Stimulated activated CD8-positive, alpha-beta memory T cell treated with anti-CD3 and anti-CD28 coated beads, Interleukin-7, amount 100 ng/mL, for 1 hour (primary cell): ENCODE measurements at places on chromosomes 7 and 10.
A peak's percentile ranks its signal among the peaks of the same experiment; 100 is the strongest.

GRCh38 chr10:101779544-101780186 lies 3.6 kb downstream of the NPM3 start:
- DNase-seq, result peak; percentile 63

DNA sequence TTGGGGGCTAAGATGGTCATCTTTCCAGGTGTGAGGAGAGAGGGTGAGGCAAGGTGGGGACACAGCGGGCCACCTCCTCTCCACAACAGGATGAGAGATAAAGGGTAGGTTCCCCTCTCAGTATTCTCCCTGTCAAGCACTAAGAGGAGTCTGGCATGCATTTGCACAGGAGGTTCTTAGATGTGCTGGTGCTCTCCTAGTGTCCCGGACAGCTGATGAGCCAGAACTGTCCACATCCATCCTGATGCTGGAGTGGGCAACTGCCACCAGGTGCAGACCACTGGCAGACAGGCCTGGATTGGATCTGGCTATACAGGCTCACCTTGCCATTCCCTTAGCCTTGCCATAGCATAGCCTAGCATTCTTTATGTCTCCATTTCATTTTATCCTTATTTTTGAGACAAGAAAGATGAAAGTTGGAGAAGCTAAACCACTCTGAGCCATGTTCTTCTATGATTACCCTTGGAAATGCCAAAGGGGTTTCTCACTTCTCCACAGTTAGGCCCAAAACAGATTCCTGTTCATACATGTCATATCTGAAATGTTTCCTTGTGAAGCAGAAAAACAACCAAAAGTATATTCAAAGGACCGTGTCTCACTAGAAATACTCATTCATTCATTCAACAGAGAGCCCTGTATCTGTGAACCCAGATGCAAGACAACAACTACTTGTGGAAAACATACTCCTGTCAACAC lies 48.8 kb upstream of the ANTXRL start:
- no peak for DNase-seq

GRCh38 chr7:140016540-140016939 lies 46.2 kb downstream of the PARP12 start:
- DNase-seq, result no peak

- DNase-seq, result no peak
These were observed 231.7 kb downstream of the SKIDA1 start for GRCh38 chr10:21293518-21294356.

DNA sequence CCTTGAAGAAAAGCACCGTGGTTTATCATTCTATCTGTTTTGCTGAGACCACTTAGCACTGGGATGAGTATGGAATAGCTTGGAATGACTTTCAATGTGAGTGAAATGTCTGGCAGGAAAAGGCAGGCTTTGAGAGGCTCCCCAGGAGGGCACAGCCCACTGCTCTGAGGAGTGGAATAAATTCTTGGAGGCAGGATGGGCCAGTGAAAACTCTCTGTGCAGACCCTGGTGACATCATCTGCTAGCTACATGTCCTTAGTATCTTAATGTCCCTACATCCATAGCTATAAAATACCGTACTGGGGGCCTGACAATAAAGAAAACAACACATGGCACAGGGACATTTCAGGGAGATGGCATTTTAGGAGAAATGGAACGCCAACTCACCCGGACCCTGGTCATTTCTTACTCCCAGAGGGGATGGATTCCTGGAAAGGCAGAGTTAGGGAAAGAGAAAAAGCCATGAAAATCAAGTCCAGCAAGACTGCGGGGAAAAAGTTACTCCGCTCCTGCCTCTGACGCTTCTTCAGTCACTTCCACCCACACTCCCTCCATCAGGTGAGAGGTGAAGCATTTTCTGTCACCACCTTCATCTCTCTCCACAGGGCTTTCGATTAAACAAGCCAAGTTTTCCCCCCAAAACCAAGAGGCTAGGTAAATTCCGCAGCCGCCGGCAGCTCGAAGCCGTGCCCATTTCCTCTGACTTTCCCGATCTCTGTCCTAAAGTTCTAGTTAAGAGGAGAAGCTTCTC lies 991 bp downstream of the ZNF239 start:
- DNase-seq, result no peak

- no peak for DNase-seq
These were observed 583.5 kb downstream of the PARD3 start for GRCh38 chr10:34231441-34232180.

GRCh38 chr10:4684434-4684833 lies 141.6 kb upstream of the AKR1E2 start:
- no peak for DNase-seq

- no peak for DNase-seq
These were observed 469.4 kb downstream of the KCNMA1 start for GRCh38 chr10:77168161-77168560.

DNA sequence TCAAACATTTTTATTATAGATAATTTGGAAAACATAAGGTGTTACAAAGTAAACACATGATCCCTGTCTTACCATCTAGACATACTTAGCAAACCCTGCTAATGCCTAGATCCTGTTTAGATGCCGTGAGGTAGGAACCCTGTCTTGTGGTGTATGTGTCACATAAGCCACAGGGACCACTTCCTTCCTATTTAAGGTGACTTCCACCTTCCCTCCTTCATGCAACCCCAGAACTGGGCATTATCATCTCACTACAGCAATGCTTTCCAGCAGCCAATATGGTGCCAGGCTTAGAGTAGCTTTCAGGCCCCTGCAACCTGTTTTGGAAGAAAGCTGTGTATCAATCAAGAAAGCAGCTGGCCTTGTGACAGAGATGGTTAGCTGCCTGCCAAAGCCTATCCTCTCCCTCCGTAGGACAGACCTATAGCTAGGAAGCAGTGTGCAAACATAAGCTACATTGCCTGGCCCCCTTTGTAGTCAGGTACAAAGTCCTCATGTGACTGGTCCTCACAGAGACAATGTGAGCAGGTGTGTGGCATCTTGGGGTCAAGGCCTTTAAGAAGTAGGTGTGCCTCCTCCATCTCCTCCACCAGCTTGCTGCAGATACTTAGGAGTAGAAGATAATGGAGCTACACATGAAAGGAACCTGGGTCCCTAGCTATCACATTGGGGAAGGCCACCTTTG lies 146.8 kb downstream of the SPAG6 start:
- DNase-seq, result no peak

DNA sequence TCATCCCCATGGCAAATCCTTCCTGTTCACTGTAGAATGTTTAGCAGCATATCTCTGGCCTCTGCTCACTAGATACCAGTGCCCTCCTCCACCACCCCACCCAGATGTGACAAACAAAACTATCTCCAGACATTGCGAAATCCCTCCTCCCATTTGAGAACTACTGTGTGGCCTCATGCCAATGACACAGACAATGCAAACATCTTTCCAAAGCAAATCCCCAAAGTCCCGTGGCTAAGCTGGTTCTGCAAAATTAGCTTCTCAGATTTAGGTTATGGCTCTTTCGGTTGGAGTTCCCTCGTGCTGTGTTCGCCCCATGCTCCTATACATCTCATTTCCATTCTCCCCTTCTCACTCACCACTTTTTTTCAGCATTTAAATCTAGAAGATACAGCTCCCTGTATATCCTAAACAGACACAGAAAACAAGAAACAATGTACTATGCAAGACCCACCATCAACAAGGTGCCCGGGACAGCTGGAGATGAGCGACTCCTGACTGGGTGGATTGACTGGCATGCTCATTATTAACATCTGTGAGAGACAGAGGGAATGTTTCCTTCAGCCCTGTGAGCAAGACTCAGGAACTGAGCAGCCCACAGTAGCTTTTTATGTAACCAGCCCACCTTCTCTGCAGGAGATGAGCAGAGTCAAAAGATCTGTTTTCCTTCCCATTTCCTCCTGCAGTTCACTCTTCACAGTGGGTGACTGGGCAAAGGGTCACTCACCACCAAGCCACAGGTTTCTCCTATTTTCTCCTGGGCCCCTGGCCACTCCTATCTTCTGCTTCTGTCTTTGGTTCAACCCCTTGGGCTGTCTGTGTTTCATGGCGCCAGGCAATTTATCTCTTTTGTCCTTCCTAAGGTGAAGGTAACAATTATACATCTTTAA lies 225.7 kb upstream of the AOAH start:
- DNase-seq, result no peak

DNA sequence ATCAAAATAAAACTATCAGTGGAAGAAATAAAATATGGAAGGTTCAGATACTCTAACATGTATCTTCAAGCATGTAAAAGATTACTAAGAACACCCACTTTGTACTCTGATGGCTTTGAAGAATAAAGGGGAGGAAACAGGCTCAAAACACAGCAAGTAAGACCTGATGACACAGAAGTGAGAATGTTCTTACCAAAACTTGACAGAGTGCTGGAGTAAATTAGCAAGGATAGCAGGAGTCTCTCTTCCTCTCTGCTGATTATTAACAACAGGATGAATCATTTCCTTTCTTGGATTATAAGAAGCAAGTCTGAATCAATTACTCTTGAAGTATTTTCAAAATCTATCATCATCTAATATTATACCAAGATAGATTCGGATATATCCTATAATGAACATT lies 47.5 kb downstream of the GLI3 start:
- no peak for DNase-seq

GRCh38 chr10:86942441-86943315 lies 14.7 kb downstream of the MMRN2 start:
- DNase-seq, result no peak

GRCh38 chr7:107002529-107002998 lies 41.9 kb upstream of the PRKAR2B start:
- DNase-seq, result no peak

GRCh38 chr10:79372871-79373270 lies 25.6 kb downstream of the PPIF start:
- no peak for DNase-seq

DNA sequence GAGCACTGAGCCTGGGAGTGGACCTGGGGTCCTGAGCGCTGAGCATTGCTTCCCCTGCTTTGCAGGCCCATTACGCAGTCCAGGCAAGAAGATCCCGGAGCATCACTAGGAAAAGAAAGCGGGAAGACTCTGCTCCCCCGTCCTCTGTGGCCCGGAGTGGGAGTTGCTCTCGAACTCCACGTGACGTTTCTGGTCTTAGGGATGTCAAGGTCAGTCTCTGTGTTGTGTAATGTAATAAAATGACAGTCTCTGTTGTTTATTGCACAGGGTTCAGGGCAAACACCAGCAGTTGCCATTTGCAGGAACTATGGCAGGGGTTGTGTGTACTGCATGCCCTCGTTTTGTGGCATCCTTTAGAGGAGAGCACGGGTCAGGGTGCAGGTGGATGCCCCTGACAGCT lies 10.0 kb downstream of the IDI2 start:
- DNase-seq, result no peak

- no peak for DNase-seq
These were observed 67.3 kb upstream of the UCN3 start for GRCh38 chr10:5297466-5297865.

GRCh38 chr10:17878896-17879295 lies 69.7 kb downstream of the MRC1 start:
- DNase-seq, result no peak

DNA sequence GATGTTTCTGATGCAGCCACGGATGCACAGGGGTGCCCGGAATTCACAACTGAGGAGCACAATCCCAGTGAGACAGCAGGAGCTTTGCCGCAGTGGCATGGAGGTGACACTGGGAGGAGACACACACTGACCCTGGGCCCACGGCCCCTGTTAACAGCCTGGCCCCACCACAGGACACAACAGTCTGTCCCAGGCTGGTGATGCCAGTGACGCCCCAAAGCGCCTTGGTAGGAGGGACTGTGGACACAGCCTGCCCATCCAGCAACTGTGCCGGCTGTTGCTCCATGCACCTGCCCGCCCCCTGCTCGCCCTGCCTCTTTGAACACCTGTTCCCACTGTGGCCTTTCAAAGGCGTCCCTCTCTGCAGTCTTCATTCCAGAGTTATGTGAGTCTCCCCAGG lies 49.8 kb downstream of the KLF6 start:
- no peak for DNase-seq

GRCh38 chr7:8190119-8190895 lies 71.7 kb downstream of the ICA1 start:
- no peak for DNase-seq

DNA sequence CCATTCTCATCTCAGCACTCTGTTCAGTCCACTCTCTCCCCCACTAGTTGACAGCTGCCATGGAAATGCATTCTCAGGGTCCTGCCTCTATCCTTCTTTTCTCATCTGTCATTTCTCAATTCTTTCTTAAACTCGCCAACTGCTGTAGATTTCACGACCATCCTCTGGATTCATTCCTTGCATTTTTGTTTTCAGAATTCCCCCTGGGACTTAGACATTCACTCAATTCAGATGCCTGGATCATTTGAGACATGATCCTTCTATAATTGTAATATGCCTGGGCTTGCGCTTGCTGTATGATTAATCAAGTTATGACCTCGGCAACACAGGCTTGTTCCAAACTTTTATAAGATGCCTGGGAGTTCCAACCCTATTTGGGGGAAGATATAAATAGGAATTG lies 104.5 kb downstream of the RAB11FIP2 start:
- no peak for DNase-seq

- no peak for DNase-seq
These were observed 386.9 kb upstream of the CELF2 start for GRCh38 chr10:10630782-10631181.

GRCh38 chr10:24574578-24575155 lies 149.0 kb downstream of the ARHGAP21 start:
- DNase-seq, result no peak

DNA sequence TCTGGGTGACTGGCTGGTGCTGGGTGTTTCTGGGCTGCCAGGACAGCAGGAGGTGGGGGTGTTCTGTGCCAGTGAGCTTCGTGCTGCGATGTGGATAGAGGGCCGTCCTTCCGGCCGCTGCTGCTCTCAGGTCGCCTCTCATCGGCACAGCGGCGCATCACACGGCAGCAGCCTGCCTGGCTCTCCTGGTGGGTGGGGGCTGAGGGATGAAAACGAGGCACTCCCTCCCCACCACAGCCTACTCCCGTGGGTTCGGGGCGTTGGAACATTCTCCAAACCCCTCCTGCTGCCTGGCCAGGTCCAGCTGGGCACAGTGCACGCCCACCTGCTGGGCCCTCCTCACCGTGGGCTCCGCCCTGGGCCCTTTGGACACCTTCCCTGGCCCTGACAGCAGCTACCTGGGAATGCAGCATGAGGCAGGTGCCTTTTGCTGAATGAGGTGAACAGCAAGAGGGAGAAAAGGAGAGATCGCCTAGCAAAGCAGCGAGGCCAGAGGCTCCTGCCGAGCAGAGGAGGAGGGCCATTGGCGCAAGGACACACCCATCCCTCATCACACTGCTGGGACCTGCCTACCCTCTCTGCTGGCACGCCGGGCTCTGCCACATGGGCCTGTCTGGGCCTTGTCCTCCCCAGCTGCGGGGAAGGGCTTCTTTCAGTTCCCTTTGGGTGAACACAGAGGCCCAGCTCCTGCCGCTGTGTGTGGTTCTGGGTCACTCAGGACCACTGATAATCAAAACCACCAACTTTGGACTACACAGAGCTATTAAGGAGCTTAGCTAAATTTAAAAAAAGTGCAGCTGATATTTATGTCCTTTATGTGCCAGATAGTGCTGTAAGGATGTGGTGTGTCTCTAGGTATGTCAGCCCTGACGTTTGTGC lies 33.4 kb downstream of the INPP5A start:
- no peak for DNase-seq

DNA sequence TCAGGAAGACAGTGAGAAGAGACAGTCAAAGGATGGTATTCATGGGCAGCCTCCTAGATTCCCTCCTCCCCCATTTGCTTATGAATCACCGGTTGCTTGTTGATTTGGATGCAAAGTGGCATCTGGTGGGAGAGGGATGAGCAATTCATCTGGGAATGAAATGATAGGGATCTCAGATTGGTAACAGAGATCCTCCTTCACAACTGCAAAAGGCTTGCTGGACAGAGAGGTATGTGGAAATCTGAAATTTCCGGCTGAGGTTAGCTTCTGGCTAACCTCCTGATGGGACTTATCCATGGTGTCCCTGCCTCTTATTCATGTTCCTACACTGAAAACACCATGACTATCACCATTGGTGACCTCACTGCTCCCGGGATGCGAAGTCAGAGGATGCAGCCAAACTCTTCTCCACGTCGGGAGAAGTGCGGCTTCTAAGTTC lies 48.4 kb upstream of the PODXL start:
- DNase-seq, result no peak
